ENCODE measurements at places on chromosomes 16 and 17. TPM values are rescaled to one million over a fixed set of nuclear protein-coding genes. Genes with fewer than 3 reads are reported as not detected.

TAT gene
- not detected for total RNA-seq

DNA sequence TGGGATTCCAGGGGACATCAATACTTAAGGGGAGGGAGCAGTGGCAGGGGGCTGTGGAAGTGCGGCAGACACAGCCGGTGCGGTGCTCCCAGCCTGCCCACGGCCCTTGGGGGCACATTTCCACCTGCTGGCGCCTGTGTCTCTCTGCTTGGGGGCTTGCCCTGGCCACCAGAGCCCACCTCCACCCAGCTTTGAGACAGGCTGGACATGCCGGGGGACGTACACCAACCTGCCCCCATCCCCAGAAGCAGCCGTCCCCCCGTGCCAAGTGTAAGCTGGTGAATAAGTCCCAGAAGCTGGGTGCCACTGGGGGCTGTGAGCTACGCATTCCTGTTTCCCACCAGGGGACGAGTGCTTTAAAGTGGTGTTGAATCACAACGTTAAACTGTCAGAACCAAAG is 172.6 kb downstream of the GSG1L start:
- no peak for DNase-seq

DNA sequence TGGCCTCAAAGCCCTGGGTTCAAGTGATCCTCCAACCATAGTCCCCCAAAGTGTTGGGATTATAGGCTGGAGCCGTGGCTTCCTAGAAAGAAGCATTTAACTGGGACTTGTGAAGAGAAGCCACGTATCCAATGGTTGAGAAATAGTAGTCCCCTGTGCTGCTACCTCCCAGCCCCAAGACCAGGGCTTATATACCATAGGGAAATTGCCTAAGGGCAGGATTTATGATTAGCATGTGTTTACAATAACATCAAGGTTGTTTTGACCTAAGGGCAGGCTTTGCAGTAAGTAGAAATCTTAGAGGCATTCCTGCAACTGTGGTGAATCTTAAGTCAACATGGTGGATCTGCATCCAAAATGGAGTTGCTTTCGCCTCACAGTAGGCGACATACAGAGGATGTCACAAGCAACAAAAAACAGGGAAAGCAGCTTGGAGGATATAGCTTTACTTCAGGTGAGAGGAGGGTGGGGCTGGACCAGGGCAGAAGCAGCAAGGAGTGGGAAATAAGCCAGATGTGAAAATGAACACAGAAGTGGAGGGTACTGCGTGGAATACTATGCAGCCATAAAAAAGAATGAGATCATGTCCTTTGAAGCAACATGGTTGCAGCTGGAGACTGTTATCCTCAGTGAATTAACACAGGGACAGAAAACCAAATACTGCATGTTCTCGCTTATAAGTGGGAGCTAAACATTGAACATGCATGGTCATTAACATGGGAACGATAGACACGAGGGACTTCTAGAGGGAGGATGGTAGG is 18.7 kb upstream of the NSMCE1 start:
- no peak for DNase-seq

DNA sequence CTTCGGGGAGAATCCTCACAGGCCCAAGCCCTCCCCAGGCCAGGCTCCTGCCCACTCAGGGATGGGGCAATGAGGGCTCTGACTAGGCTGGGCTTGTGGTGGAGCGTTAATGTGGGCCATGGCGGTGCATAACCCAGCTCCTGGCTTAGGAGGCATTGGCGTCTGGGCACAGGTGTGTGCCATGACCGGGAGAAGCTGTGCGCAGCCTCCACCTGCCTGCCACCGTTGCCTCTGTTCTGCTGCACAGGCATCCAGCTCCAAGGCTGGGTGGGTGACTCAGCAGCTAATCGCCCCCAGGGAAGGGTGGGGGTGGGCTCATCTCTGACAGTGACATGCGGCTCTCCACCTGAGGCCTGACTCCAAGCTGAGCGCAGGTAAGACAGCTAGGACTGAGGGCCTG is 3.5 kb upstream of the ARHGAP27 start:
- no peak for DNase-seq

DNA sequence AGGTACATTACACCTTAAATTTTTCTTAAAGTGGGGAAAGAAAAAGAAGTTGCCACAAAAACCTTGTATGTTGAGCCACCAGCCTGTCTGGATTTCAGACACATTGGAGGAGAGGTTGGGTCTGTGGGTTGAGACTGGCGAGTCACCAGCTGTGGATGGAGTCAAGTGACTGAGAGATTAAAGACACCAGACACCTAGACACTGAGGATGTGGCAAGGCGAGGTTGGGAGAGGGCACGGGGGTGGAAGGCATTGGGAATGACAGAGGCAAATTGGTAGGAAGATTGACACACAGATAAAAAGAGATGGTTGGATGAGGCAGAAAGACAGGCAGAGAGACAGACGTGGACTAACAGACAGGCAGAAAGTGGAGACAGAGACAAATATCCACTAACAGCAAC is 49.6 kb downstream of the KCNJ12 start:
- no peak for DNase-seq

Data from RPMI7951 (cell line).